Femur (tissue), 1 donor: ENCODE measurements at places on chromosomes 12 and 14.
A peak's percentile ranks its signal among the peaks of the same experiment; 100 is the strongest.

GRCh38 chr12:82593901-82594396 is 92.8 kb upstream of the TMTC2 start:
- DNase-seq, result no peak

GRCh38 chr12:5716201-5716600 is 228.9 kb downstream of the ANO2 start:
- DNase-seq, result peak; percentile 62

GRCh38 chr14:58832095-58832521 is 194.3 kb downstream of the DACT1 start:
- DNase-seq, result no peak

GRCh38 chr12:130574402-130574801 is 141.7 kb downstream of the RIMBP2 start:
- DNase-seq, result no peak

GRCh38 chr14:92615451-92615850 is 101.9 kb downstream of the RIN3 start:
- DNase-seq, result no peak

DNA sequence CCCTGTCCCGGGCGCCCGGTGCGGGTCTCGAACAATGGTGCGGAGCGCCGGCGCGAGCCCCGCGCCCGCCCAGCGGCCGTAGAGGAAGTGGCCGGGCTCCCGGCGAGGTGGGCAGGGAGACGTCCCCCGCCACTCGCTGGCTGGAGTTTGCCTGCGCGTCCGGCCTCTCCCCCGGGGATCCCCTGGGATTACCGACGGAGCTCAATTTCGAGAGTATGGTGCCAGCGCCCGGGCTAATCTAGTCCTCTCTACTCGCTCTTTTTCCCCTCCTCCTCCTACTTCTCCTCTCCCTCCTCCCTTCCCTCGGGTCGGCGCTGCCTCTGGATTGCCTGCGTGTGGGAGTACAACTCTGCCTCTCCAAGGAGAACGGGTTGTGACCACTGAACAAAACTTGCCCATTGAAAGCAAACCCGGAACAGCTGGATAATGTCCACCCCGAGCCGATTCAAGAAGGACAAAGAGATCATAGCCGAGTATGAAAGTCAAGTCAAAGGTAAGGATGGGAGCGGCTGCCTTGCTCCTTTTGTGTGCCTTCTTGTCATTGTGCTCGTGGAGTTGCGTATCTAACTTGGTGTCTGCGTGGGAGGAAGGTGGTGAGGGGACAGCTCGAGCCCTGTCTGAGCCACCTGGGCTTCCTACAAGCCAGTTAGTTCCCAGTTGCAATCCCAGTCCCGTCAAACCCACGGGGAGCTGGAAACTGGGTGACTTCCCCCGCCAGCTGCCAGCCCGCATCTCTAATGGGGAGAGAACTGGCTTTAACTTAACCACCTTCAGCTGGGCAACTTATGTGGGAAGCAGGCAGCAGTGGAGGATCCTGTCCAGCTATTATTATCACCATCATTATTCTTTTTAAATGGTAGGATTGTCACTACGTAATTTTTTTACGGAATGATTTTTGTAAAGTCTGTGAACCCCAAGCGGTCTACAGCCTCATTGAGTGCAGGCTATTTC is at the start of gene SRGAP1:
Gene SRGAP1, plus strand, starts transcription at position 310 of the 951 bp plus-strand sequence. Its CDS starts 117 bp downstream, at position 427.
- DNase-seq, result peak; percentile 79

GRCh38 chr14:33634631-33635030 is 316.2 kb downstream of the EGLN3 start:
- no peak for DNase-seq

- no peak for DNase-seq
These were observed 399.6 kb downstream of the ZFP36L1 start for GRCh38 chr14:68393259-68393658.

GRCh38 chr14:51989293-51990234 is at the start of gene RTRAF:
TSS of gene RTRAF (plus strand) at chr14:51989546. CDS start at chr14:51989640, 94 bp downstream.
- peak; percentile 97 for DNase-seq

DNA sequence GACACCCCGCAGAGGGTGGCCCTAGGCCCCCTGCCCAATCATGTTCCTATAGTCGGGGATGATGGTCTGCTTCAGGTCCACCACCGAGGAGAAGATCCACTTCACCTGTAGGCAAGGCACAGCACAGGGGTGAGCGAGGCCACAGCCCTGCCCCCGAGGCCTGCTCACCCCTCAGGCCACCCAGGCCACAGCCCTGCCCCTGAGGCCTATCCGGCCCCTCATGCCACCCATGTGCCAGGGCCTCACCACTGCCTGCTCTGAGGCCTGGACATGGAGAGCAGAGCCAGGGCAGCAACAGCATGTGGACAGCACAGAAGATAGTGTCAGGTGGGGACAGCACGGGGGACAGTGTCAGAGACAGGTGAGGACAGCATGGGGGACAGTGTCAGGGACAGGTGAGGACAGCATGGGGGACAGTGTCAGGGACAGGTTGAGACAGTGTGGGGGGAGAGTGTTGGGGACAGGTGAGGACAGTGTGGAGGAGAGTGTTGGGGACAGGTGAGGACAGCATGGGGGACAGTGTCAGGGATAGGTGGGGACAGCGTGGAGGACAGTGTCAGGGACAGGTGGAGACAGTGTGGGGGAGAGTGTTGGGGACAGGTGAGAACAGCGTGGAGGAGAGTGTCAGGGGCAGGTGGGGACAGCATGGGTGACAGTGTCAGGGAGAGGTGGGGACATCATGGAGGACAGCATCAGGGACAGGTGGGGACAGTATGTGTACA is 239.7 kb downstream of the TMEM121 start:
- DNase-seq, result no peak

- no peak for DNase-seq
These were observed 1.2 kb downstream of the GPR135 start for GRCh38 chr14:59463787-59464485.

DNA sequence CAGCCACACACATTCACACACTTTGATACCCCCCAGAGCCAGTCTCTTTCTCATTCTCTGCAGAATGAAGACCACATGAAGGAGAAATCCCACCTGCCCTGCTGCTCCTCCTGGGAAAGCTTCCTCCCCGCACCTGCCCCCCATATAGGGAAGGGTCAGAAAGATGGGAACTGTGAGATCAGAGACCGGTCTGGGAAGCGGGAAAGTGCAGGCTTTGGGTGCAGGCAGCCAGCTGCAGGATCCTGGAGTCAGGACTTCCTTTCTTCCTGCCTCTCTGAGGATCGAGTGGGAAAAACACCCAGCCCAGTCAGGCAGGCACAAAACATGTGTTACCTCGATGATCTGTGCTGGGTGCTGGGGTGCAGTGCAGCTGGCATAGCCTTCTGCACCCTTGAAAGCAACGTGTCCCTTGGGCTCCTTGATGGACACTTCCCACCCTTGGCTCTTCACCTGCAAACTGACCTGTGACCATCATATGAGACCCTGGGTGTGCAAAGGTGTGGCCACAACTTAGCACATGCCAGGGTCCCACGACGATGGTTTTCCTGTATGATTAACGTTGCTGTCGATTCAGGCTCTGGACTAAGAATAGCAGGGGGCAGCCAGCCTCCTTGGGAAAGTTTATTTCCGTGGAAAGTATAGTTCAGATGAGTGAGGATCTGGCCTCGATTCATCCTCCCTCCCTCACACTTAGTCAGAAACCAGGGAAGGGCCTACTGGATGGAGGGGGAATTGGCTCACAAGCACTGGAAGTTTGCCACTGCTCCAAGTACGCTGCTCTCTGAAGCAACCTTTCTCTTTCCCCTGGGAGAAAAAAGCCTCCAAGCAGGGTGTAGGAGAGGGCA is 105.4 kb upstream of the MED13L start:
- peak; percentile 91 for DNase-seq

DNA sequence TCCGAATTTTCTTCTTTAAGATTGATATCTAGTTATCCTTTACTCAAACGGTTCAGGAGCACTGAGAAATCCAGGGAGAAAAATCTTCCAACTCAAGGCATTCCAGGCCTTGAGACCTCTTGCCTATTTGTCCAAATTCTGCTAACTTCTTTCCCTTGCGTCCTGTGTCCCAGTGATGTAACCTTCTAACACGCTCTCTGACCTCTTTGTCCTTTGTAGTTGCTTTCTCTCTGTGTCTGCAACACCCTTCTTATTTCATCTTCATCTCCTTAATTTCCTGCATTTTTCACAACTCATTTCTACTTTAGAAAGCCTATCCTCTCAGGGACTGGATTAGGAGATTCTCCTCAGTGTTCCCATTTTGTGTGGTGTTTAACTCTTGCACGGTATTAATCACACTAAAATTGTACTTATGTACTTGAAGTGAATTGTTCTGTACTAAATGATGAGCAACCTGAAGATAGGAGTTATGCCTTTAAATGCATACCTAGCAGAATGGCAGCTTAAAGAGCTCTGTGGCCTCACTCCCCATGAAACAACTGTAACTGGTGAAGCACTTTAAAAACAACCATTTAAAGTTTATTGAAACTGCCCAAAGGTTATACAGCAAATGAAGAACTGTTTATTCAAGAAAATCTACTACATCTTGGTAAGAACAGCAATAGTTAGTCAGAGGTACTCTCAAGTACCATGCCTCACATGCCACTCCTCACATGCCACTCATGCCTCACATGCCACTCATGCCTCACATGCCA is 7.4 kb upstream of the SNAPC1 start:
- no peak for DNase-seq

- DNase-seq, result no peak
These were observed 28.8 kb downstream of the PROX2 start for GRCh38 chr14:74846968-74847665.

DNA sequence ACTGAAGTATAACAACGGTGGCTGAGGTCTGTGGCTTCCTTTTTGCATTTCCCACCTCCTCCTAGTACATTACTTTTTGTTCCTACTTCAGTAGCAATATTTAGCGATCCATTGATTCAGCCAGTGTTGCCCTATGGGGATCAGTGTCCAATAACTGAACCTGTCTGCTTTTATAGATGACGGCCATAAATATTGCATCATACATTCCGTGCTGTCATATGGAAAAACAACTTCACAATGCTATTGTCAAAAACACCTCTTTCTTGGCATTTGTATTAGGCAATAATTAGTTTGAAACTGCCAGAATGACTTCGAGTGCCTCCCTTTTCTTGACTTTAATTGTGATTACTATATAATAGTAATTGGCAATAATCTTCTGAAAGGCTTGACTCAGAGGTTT is 149.5 kb downstream of the PRIMA1 start:
- DNase-seq, result no peak

DNA sequence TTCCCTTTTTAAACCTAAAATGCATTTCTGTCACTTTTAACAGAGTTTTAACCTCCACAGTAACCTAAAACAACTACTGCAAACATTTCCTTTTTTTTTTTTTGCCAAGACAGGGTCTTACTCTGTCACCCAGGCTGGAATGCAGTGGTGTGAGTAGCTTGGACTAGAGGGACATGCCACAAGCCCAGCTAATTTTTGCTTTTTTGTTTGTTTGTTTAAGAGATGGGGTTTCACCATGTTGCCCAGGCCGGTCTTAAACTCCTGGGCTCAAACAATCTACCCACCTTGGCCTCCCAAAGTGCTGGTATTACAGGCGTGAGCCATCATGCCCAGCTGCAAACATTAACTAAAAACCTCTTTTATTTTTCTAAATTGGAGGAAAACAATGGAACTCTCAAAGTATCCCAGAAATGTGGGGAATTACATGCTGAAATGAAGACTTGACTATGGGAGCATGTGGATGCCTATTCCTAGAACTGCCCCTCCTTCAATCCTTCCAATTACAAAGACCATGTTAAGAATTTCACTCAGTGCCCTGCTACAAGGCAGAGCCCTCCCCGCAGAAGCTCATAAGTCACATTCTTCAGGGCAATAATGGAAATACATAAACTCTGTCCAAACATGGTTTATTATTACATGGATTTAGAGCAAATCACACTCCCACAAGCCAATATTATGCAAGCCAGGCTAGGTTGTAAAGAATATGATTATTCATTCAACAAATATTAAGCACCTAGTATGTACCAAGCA is 66.9 kb downstream of the C12orf56 start:
- DNase-seq, result no peak

GRCh38 chr12:75874441-75874840 is 157.1 kb downstream of the PHLDA1 start:
- DNase-seq, result no peak

DNA sequence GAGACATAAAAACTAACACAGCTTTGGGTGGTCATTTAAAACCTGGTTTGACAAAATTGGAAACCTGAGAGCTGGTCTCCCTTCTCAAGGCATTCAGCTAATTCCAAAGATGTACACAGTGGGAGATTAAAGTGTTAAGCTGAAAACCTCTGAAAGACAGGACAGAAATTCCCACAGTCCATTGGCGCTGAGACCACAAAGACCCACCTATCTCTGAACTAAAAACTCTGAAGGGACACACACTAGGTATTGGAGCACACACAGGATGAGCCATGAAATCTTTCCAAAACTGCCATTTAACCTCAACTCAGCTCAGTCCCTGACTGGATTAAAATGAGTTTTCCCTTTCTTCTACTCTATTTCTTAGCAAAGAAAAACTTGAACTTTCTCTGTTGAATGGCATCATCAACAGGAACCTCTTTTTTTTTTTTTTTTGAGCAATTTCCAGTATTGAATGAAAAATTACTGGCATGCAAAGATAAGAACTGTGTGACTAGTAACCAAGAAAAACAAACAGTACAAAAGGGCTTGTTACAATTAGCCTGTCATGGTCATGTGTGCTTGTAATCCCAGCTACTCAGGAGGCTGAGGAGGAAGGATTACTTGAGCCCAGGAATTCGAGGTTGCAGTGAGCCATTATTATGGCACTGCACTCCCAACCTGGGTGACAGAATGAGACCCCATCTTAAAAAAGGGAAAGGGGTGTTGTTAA is 82.4 kb downstream of the IPO8 start:
- no peak for DNase-seq

DNA sequence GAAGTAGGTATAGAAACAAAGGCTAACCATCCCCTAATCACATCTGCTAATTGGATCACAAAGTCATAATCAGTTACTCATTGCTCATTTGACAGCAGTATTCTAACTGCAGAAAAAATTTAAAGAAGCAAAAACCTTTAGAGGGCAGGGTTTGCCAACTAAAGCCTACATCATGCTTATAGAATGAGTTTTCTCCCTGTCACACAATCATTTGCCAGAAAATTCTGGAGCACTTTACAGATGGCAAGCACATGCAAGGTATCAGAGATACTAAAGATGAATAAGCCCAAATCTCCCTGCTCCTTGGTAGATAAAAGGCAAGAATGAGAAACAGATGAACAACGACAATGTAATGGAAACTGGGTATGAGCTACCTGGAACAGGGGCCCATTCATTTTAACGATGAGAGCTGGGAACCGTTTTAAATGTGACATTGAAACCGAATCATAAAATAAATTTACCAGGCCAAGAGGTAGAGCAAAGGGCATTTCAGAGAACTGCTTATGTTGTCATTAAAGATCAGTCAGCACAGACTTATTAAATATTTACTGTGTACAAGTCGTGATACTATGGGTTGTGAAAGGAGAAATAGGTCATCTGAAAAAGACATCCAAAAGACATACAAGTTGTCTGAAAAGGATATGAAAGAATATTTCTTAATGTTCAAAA is 211.4 kb upstream of the ABCD2 start:
- DNase-seq, result no peak

GRCh38 chr14:104297313-104297704 is 158.9 kb downstream of the KIF26A start:
- DNase-seq, result no peak
